ENCODE measurements at places on chromosomes 5 and 9.

- DNase-seq: no peak
These were observed 3.2 kb downstream of the ST6GALNAC4 start for GRCh38 chr9:127913682-127914081.

DNA sequence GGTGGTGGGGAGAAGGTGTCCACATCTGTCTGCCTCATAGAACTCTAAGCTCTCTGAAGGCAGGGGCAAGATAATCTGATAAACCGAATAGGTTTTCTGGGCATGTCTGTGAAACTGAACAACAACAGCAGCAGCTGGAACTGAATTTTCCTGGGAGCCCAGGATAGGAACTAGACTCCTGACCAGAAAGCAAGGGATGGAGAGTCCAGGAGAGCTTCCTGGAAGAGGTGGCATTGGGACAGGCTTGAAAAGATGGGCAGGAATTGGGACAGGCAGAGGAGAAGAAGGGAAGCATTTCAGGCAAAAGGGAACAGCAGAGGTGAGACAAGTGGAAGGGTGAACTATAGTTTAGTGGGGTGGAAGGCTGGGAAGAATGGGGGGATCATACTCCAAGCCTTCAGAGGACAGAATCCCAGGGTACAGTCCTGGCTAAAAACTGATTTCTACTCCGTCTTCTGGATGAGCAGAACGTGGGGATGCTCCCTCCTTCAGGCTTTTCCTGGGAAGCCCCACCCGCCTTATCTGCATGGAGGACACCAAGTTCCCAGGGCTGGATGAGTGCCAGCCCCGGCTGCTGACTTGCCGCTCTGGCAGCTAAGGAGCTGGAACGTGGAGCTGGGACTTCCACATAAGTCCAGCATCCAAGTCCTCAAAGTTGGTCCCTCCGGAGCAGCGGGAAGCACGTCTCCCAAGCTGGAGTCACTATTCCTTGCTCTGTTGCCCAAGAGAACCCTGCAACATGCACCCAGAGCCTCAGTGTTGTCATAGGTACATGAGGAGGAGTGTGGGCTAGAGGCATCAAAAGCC, 13.9 kb upstream of the KIF12 start:
- DNase-seq: no peak

DNA sequence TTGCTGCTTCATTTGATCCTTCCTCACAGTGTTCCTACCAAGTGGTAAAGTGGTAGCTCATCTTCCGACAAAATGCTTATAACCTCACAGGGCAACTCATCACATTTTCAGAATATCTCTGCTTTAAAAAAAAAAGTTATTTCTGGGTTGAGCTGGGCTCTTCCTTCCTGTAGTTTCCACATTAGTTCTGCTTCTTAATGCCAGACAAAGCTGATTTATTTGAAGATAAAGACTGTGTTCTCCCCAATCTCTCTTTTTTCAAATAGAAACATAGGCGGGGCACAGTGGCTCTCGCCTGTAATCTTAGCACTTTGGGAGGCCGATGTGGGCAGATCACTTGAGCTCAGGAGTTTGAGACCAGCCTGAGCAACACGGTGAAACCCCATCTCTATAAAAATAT, 273.1 kb downstream of the ACTL7B start:
- no peak for DNase-seq

DNA sequence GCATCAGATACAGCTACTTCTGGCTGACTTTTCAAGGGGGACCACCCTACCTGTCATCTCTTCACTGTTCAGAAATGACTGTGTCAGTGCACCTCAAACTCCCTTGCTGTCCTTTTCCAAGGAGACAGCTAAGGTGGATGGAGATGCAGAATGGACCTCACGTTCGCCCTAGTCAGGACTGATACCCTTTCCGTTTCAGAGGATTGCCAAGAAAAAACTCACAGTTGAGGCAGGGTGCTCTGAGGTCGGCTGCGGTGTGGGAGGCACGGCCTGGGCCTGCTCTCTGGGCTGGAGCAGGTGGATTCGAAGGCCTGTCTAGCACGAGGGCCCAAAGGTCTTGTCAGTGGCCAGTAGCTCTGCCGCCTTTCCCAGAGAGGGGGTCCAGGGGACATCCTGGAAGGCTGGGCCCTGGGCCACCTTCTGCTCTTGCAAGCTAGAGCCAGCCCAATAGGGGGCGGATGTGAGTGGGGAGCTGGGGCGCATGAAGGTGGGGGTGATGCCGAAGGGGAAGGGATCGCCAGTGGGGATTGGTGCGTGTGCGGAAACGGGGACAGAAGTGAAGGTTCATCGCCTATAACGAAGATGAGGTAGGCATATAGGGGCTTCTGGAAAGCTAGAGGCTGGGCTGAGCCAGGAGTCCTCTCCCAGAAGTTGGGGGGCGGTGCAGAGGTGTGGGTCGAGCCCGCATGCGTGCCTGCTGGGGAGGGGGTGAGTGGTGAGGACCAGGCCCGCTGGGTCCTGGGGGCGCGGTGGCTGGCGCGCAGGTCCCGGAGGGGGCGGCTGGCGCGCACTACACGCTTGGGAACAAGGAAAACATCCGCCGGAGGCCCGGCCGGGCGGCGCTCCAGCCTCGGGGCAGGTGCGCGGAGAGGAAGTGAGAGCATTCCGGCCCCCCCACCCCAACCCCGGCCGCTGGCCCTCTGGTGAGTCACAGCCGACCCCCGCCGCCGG, 2.5 kb upstream of the MSMP start:
- DNase-seq: peak; percentile 89

GRCh38 chr5:124685404-124685930, 61.0 kb downstream of the ZNF608 start:
- no peak for DNase-seq

GRCh38 chr5:156237361-156237760, 89.6 kb upstream of the SGCD start:
- no peak for DNase-seq

DNA sequence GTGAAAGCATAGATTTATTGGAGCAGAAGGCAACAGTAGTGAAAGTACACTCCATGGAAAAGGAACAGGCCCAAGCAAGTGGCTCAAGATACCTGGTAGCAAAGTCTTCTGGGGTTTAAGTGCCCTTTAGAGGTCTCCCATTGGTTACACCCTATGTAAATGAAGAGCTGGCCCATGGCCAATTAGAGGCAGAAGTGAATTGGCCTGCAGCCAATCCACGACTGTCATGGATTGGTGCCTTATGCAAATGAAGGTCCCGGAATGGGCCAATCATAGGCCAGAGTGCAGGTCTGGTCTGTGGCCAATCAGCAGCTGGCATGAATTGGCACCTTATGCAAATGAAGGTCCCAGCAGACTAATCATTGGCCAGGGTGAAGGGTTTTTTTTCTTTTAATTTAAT, 64.2 kb upstream of the PCSK5 start:
- no peak for DNase-seq

- no peak for DNase-seq
These were observed 31.6 kb downstream of the ACSL6 start for GRCh38 chr5:131979816-131980215.

DNA sequence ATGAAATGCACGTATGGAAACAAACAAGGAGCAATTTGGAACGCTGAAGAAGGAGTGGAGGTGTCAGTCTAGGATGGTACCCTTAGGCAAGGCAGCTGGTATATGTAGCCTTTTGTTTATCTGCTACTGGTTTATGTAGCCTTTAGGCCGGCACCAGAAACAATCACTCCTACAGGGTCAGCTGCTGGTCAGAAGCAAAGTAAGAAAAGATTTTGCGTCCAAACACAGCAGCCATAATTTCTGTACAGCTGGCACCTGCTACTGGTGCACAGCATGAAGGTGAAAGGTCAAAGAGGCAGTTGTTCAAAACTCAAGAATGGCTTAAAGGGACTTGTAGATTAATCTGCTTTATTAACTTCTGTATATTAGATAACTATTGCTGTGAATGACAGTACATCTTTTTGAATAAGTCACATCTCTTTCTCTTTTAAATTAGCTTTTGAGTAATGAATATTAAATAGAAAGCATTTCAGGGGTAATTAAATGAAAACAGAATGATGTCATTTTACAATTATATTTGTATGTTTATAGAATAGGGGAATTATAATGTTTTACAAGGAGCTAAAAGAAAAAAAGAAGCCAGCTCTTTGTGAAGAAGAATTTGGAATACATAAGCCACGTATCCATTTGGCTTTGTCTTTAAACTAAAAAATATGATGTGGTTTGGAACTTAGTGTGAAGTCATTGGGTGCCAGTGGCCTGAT, 33.1 kb upstream of the TLX3 start:
- DNase-seq: peak; percentile 65

DNA sequence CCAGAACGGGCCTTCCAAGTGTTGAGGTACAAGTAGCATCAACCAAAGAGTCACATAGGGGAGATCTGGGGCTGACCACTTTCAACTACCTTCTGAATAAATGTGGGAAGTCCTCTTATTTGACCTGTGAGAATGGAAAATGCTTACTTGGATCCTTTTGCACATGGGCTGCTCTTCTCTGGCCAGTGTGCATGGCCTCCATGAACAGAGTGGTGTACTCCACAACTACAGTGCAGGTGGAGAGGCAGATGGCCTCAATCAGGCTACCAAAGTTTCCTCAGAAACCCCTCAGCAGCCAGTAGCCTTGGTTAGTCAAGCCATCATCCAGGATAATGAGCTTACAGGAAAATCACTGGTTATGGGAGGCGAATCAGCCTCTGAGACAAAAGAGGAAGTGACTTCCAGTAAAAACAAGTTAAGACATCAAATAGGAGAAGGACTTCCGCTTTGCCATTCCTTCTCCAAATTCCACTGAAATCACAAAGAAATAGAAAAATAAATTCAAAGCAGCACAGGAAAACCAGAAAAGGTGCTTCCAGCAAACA, 18.3 kb upstream of the FCHO2 start:
- DNase-seq: no peak

DNA sequence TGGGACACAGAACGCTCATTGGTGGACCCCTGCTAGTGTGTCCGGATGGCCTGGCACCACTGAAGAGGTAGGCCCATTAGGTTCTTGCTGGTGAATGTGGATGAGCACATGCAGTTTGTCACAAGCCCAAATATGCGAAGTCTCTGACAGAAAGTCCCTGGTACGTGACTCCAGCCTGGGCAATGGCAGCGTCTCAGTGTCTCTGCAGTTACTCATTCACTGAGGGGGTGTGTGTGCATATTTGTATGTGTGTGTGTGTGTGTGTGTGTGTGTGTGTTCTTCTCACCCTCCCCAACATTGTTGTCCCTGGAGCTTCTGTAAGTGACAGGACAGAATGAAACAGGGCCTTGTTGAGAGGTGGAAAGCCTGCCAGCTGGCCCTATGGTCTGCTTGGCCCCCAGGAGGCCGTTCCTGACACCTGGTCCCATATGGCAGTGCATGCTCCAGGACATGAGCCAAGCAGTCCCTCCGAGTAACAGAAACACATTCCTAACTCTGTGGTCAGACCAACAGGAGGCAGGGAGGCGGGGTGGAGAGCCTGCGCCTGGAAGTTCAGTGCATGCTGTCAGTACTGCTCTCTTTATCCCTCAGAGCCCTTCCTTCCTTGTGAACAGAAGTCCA, 169.9 kb downstream of the SLC28A3 start:
- peak; percentile 73 for DNase-seq

DNA sequence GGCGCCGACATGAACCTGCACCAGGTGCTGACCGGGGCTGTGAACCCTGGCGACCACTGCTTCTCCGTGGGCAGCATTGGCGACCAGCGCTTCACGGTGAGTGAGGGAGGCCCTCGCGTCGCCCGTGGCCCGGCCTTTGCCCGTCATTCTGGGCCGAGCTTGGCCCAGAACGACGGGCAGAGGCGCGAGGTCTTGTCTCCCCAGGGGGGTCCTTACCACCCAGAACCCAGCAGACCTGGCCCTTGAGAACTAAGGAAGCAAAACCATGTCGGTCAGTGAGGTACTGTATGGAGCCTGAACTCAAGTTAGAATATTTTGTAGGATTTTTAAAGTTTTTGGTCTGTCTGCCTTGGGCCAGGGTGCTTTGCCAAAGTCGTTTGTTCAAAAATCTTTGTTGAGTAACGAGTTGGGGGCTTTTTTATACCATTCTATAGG, 691 bp downstream of the DMXL1 start:
- peak; percentile 69 for DNase-seq

- no peak for DNase-seq
These were observed 85.5 kb upstream of the NUDT12 start for GRCh38 chr5:103648086-103648485.

GRCh38 chr9:31325778-31326177, 1058.7 kb upstream of the ACO1 start:
- no peak for DNase-seq

- DNase-seq: peak; percentile 91
These were observed 218.3 kb upstream of the GLRA1 start for GRCh38 chr5:152142840-152143469.

DNA sequence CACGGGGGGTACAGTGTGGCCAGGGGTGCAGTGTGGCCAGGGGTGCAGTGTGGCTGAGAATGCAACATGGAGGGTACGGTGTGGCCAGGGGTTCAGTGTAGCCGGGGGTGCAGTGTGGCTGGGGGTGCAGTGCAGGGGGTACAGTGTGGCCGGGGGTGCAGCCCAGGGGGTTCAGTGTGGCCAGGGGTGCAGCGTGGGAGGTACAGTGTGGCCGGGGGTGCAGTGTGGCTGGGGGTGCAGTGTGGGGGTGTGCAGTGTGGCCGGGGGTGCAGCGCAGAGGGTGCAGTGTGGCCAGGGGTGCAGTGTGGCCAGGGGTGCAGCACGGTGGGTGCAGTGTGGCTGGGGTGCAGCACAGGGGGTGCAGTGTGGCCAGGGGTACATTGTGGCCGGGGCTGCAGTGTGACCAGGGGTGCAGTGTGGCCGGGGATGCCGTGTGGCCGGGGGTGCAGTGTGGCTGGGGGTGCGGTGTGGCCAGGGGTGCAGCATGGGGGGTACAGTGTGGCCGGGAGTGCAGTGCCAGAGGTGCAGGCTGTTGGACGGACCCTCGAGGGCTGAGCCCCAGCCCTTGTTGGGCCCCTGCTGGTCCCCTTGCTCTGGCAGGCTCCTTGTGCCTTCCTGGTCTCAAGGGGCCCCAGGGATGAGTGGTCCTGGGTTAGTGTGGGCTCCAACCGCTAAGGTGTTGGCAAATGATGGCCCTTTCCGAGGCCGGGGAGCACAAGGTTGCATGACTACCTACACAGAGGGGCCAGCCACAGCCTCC, 17.9 kb downstream of the TPPP start:
- no peak for DNase-seq

DNA sequence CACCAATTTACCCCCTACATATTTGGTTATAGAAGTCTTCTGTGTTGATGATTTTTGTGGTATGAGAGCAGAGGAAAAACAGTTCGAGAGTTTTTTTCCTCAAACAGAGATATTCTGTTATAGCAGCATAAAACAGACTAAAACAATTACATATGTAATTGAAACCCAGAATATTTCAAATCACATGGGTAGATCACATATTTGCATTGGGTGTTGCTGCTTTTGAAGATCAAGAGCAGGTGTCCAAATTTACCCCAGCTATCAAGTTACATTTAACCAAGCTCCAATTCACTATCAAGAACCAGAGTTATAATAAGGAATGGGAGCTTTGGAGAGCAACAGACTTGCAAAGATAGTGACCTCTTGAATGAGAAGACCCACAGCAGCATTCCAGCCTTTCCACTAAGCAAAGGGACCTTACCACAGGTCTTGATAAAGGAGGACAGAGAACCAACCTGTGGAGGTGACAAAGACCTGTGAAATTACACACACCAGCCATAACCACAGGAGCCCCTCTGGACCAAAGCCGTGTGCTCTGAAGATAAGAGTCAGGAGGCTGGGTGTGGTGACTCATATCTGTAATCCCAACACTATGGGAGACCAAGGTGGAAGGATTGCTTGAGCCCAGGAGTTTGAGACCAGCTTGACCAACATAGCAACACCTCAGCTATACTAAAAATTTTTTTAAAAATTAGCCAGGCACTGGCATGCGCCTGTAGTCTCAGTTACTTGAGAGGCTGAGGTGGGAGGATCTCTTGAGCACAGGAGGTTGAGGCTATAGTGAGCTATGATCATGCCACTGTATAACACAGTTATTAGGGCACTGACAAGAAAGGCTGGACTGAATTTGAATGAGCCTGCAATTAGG, 4.0 kb upstream of the CCL28 start:
- DNase-seq: no peak

Measured in eye (tissue), 1 donor.